Type B pancreatic cell (in vitro differentiated cells): ENCODE measurements at places on chromosomes 7 and 10.

DNA sequence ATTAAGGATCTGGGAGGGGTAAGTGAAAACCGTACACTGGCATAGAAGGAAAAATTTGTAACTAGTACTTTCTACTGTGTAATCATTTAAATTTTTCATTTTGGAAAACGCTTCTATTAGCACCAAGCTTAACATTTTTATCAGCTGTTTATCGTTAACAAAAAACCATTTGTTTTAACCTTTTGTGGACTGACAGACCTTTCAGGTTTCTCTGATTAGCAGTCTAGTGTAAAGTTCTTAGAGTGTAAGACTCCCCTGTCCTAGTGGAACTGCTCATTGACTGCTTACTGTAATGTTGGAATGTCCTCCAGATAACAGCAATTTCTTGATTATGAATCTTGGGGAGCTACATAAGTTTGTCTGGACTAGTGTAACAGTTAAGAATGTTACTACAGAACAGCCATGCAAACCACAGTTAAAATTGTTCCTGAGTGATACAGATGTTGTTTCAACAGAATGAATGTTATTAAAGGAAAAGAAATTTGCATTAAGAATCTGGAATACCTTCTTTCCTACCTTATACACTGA lies 2.0 kb downstream of the DBF4 start:
- no peak for DNase-seq

DNA sequence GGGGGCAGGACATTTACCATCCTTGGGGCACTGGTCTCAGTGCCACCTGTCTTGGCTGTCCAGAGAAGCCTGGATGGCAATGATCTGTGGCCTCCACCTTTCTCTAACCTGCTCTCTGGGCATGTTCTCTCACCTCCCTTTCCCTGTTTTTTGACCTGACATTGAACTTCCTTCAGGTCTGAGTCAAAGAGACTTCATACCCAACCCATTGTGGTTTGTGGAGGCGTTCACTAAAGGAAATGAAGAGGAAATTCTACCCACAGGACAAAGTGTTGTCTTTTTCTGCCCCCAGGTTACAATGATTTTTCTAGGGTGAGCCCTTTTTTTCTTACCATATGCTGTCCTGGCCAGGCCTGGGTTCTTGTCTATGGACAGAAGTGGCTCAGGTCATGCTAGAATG lies 76.6 kb downstream of the CYP26A1 start:
- no peak for DNase-seq

- no peak for DNase-seq
Measured at GRCh38 chr7:80609751-80610150, 28.7 kb upstream of the CD36 start.

GRCh38 chr7:45086331-45087065 lies 2.3 kb downstream of the NACAD start:
- DNase-seq, result no peak

- DNase-seq, result no peak
Measured at GRCh38 chr10:94402843-94403379, 570 bp downstream of the TBC1D12 start.

DNA sequence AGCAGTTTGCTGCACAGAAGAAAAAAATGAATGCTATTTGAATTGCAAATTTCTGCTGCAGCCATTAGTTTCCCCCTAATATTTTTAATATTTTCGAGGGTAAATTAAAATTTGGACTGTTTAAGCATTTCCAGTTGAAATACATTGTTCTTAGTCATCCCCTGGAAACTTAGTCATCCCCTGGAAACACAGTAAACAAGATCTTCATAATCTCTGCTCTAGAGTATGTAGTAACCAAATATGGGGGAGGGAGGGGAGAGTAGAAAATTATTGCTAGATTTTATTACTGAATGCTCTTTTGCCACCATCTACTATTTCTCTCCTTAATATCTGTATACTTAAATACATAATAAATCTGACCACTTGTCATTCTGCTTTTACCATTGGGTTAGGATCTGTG lies 1053.3 kb downstream of the SORCS1 start:
- no peak for DNase-seq

- DNase-seq, result no peak
Measured at GRCh38 chr10:105094048-105094447, 453.0 kb downstream of the SORCS3 start.

DNA sequence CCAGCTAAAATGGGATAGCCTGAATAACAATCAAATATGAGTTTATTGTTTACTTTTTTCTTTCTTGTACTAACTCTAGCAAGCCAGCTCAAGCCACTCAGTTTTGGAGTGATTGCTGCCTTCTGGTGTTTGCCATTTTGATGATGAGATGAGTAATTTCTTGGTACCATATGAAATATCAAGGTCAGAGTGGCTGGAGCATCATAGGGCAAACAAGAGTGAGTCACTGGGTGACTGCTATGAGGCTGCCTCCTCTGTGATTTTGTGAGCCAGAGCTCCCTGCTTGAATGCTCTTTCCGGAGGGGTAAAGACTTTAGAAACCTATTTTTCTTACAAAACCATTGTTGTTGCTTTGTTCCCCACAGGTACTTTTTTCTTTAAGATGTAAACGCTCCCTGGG lies 295.6 kb downstream of the PRKG1 start:
- DNase-seq, result no peak

DNA sequence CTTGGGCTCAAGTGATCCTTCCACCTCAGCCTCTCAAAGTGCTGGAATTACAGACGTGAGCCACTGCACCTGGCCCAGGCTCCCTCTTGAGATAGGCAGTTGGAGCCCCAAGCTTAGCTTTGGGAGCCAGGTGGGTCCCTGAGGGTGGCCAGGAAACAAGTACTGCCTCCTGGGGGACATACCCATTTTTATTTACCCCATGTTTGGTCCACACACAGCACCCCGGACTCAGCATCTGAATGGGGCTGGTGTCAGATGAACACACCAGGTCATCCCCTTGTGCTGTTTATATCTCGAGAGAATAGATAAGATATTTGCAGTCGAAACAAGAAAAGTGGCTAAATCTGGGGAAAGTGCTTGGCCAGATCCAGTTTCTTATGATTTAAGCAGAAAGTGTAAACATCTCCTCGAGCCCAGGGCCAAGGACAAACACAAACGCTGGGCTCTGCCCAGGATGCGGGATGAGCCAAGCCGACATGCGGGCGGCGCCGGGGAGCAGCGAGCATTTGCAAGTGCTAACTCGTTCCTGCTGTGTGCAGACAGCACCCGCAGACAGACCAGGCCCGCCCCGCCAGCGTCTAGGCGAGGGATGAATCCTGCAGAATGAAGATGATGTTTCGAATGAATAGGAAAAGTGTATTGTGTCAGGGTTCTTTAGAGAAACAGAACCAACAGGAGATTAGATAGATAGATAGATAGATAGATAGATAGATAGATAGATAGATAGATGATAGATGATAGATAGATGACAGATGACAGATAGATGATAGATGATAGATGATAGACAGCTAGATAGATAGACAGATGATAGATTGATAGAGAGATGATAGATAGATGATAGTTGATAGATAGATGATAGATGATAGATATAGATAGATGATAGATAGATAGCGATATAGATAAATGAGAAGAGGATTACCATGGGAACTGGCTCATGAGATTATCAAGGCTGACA lies 44.4 kb upstream of the OCM2 start:
- DNase-seq, result no peak

DNA sequence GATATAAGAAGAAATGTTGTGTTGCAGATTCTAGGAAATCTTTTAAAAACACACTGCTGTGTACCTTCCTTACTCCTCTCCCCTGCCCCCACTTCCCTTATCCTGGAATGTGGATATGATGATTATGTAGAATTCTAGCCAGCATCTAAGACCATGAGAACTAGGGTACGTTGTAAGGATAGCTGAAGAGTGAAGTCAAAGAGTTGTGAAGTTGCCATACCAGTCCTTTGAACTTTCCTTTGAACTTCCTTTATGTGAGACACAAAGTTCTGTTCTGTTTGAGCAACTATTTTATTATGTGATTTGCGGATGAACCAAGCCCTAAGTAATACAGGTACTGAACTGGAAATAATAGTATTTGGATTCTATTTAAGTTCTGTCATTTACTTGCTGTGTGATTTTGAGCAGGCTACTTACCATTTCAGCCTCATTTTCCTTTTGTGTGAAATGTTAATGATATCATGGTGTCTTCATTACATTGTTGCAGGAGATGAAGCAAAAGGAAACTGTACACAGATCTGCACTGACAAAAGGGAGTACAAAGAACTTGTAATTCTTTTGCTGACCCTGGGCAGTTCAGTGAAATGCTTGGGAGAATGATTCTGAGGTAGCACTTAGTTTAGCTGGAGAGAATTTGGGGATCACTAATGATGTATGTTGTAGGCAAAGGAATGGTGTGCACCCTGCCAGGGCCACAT lies 31.4 kb downstream of the RPA3 start:
- DNase-seq, result no peak

GRCh38 chr7:155003092-155003375 lies at the start of gene PAXIP1:
Gene PAXIP1 (minus strand): TSS chr7:155003124. CDS start chr7:155002929, 195 bp downstream.
- DNase-seq, result peak; percentile 83

GRCh38 chr10:20740120-20740519 lies 157.0 kb downstream of the NEBL start:
- no peak for DNase-seq

GRCh38 chr7:37550872-37551271 lies 102.2 kb upstream of the ELMO1 start:
- DNase-seq, result no peak

DNA sequence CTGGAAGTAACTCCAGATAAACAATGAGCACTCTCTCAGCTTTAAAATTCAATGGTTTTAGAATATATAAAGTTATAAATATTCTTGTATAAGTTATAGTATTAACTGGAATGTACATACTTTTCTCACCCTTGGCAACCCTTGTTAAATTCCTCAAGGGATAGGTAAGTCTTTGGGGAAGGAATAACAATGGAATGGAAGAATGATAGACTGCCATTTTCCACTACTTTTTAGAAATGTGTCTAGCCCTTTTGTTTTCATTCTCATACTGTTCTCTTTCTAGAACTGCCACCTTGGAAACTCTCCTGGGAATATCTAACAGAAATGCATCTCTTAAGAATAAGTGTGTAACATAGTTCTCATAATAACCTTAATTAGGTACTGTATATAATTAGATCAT lies 8.3 kb downstream of the KIF5B start:
- DNase-seq, result no peak

DNA sequence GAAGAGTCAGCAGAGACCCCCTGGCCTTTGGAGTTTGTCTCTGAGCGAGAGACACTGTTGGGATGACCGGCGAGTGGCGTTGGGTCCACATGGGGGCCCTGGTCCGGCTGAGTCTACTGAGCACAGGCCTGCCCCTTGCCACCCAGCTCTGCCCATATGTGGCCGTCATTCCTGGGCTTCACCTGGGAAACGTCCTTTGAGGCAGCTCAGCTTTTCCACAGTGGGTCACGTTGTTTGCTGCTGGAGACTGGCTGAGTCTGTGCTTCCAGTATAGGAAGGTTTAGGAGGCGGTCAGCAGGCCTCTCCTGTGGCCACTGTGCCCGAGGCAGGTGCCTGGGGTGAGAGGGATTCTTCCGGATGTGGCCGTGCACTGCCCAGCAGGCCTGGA lies 17.1 kb downstream of the ADAM8 start:
- no peak for DNase-seq

DNA sequence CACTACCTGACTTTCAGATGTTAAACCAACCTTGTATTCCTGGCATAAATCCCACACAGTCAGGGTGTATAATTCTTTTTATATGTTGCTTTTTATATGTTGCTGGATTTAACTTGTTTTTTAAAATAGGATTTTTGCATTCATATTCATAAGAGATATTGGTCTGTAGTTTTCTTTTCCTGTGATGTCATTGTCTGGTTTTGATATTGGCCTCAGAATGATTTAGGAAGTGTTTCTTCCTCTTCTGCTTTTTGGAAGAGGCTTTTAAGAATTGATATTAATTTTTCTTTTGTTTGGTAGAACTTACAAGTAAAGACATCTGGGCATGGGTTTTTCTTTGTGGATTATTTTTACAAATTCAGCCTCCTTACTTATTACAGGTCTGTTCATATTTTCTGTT lies 93.1 kb downstream of the CARD11 start:
- no peak for DNase-seq

DNA sequence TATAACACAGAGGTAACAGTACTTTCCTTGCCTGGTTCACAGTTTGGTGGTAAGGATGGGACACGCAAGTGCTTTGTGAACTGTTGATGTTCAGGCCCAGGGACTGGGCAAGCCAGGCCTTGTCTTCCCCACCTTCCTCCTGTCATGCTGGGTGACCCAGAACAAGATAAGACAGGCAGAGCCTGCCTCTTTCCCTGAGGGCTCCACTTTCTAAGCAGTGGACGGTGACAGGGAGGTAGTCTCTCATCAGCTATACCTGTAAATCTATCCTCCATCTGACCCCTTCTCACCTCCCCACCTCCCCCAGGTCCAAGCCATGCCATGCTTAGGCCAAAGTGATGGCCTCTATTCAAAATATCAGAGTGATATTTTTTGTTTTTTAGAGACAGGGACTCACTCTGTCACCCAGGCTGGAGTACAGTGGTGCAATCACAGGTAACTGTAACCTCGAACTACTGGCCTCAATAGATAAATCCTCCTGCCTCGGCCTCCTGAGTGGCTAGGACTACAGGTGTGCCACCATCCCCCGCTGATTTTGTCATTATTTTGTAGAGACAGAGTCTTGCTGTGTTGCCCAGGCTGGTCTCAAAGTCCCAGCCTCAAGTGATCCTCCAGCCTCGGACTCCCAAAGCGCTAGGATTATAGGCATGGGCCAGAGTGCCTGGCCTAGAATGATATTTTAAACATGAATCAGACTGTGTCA lies 42.8 kb downstream of the PDLIM1 start:
- peak; percentile 1 for DNase-seq

GRCh38 chr10:83538047-83538446 lies 601.3 kb upstream of the GHITM start:
- no peak for DNase-seq

DNA sequence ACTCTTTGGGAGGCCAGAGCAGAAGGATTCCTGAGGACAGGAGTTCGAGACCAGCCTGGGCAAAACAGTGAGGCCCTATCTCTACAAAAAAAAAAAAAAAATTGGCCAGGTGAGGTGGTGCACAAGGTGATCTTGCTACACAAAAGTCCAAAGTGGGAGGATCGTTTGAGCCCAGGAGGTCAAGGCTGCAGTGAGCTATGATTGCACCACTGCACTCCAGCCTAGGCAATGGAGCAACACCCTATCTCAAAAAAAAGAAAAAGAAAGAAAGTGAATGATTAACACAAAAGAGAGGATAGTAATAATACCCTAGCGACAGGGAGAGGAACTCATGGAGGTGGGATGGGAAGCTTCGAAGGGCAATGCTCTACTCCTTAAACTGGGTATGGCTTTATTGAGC lies 30.4 kb downstream of the TMEM176B start:
- DNase-seq, result no peak

- no peak for DNase-seq
Measured at GRCh38 chr7:106947244-106947728, 82.2 kb downstream of the PIK3CG start.

GRCh38 chr10:95741807-95742467 lies 14.0 kb upstream of the ENTPD1 start:
- no peak for DNase-seq

- no peak for DNase-seq
Measured at GRCh38 chr10:43044448-43044921, 32.4 kb upstream of the RET start.

- no peak for DNase-seq
Measured at GRCh38 chr10:116287906-116288501, 15.0 kb upstream of the GFRA1 start.
